ENCODE measurements at places on chromosomes 7 and 10.

DNA sequence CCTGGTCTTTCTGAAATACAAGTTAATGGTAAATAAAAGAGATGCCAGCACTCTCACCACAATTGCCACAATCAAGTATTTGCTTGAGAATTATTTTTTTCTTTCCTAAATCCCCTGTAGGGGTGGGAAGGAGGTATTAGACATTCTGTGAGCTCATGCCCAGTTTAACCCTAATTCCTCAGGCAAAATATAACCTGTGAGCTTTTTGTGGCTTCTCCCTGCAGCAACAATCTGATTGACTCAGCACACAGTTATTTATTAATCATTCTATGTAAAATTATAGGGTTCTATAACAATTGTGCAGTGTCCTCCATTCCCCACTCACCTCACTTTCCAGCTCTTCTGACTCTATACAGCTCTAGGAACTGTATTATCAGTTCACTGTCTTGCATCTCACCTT lies 66.3 kb downstream of the GLI3 start:
- DNase-seq: no peak

DNA sequence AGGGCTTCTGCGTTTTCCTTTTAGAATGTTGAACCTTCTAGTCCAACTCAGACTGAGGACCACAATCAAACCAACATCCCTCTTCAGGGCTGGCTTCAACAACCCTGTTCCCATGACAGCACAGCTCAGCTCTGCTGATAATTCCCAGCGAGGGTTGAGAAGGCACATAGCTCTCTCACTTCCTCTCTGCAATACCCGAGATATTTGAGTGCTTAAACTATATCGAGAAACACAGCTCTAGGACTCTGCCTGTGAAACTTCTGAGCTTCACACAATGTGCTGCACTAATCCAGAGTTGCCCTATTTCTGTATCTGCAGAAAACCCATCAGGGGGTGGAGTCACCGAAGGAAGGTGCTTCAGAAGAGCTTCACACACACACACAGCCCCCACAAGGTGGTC lies 1.6 kb upstream of the ADARB2 start:
- DNase-seq: no peak

DNA sequence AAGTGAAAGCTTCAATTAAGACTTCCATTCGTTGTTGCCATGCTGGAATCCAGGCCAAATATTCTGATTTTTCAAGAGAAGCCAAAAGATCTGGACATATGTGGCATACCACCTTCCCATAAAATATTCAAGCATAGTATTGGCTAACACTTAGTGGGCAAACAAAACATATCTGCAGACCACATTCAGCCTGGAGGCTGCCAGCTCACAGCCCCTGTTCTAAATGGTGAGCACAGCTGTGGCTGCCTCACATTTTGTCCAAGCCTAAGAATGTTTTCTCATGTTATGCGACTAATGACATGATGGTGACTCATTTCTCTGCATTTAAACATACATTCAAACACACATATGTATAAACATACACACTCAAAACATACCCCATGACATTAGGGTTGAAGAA lies 10.6 kb upstream of the CALU start:
- DNase-seq: no peak

DNA sequence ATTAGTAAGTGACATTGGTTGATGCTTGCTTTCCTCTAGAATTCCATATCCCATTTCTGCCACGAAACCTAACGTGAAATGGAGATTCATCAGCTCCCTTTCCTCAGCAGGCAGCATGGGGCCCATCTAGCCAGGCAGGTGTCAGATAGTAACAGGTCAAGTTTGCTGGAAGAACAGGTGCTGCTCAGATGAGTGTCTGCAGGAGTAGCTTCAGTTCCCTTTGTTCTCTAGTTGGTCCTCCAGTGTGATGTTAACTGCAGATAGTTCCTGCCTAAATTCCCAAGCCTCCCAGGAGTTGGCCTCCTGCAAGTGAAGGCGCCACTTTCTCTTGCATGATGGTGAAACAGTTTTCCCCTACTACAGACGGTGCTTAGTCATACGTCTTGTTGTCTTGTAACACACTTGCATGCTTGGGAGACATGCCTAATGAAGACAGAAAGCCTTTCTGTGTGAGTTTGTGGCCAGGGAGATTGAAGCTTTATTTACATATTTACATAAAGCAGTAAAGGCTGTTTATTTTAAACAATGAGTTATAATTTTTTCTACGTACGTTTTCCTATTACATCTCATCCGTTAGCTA lies 175.4 kb downstream of the CHN2 start:
- no peak for DNase-seq

DNA sequence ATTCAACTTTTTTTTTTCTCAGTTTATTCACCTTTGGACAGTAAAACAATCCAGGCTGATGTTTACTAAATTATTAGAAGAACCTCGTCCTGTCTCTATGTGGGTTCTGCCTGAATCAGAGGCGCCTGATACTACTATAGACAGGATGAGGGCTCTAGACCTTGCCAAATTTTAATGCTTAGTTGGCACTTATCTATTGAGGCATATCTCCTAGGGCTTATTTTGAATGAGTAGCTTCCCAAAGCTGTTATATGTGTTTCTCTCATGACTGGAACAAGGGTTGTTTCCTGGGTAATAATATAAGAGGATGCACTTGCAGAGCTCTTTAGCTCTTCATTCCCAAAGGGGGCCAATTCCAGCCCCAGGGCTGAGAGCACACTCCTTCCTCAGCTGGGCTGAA lies 23.6 kb downstream of the HECW1 start:
- DNase-seq: no peak

DNA sequence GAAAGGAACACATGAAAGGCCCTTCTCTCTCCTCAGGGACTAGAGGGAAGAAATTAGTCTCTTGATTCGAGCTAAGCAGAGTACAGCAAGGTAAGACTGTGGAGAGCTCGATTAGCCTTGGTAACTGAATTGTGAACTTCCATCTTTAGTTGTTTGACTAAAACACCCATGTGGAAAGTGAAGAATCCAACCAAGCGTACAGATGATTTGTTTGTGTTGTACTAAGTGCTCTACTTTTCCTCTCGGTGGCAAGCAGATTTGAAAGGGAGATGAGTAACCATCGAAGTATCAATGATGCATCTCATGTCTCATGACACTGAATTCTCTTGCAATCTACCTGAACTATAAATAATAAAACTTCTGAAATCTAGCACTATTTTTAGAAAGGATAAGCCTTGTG lies 80.7 kb downstream of the FZD1 start:
- DNase-seq: no peak

DNA sequence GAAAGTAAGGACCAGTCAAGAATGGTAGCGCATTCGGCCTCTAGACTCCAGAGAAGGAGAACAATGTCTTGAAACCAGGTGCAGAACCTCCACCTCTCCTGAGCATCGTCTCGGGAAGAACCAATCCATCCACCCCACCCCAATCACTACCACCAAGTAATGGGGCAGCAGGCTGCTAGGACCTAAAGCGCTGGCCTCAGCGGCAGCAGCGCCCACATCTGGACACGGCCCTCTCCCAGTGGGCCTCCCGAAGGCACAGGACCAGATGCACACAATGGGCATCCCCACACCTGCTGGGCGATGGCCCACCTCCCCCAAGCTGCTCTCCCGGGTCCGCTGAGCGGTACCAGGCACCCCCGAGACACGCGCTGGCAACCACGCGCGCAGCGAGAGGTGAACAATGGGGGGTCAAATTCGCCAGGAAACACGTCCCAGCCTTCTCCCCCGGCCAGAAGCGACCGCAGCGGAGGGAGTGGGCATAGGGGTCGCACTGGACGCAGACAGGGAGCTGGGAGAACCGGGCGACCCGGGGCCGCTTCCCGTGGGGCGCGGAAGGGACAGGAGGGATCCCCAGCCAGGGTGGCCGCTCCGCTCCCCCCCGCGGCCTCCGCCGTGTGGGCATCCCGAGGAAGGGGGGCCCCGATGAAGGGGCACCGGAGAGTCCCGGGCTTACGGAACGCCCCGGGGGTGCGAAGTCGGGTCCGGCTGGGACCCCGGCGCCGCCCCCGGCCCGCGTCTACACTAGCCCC lies 506 bp downstream of the CTTNBP2 start:
- DNase-seq: no peak

- no peak for DNase-seq
Measured at GRCh38 chr7:155602750-155603149, 41.7 kb upstream of the RBM33 start.

GRCh38 chr10:101769541-101770180 lies 6.3 kb downstream of the FGF8 start:
- no peak for DNase-seq

DNA sequence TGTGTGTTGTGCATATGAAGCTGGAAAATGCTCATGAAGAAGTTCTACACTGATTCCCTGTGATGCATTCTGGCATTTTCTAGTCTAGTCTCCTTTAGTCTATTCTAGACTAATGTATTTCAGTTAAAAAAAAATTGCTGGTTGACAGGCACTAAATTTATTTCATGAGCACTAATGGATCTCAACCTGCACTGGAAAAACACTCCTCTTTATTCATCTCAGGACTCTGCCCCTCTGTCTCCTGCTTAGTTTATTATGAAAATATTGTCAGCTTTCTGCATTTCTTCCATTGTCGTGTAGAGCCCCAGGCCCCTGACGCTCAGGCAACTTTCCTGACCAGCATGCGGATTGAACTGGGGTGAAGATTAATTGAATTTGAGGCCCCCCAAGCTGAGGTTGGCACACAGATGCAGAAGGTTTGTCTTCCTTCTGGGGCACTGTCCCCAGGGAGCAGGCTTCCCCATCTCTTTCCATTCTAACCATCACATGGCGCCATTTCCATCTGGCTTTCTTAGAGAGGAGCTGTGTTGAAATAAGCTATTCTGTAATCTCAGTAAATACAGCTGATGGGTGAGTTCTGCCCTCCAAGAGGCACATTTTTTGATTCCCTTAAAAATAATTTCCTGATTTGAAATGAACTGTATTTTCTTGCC lies 128.7 kb downstream of the INSYN2A start:
- DNase-seq: no peak

- DNase-seq: no peak
Measured at GRCh38 chr7:158603773-158604755, 16.4 kb upstream of the PTPRN2 start.

DNA sequence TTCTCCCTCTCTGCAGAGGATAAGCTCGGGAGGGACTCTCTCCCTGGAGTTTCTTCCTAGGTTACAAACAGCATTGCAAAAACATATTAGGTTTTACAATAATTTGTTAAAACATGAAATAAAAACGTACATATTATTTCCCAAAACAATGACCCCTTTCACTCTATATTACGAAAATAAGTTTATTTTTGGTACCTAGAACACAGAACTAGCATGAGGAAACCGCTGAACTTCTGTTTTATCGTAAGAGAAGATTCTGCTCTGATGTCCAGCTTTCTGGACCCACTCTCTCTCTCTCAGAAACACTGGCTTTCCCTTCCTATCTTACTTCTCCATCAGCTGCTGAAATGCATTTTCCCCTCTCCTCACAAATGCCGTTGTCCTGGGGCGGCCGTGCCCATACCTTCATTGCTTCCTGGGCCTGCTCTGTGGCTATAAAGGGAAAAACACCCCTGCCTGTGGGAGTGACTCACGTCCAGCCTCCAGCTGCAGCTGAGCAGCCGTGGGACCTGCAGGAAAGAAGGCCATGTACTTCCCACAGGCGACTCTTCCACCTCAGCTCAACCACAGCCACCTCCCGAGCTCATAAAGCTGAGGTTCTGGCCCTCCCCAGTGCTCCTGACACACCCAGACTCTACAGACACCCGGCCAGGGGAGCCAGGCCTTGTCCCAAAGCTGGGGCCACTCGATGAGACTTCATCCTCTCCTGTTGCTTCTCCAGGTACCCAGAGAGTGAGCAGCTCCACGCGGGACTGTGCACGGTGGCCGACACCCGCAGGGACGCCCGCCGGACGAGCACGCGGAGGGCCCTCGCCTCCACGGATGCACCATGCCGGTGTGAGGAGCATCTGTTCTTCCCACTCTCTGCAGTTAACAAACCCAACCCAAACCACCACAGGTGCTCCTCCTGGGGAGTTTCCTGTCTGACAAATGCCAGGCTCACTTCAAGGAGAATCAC lies 3.1 kb downstream of the GPER1 start:
- no peak for DNase-seq

- no peak for DNase-seq
Measured at GRCh38 chr7:131122394-131122793, 205.3 kb upstream of the MKLN1 start.

GRCh38 chr10:110409488-110409887 lies 88.2 kb upstream of the DUSP5 start:
- DNase-seq: no peak

GRCh38 chr10:102451105-102451969 lies at the start of gene C10orf95:
C10orf95 (minus strand) TSS chr10:102451543; CDS start chr10:102451093, 450 bp downstream.
- DNase-seq: no peak

- DNase-seq: no peak
Measured at GRCh38 chr7:68684246-68684839, 913.9 kb upstream of the AUTS2 start.

- DNase-seq: no peak
Measured at GRCh38 chr10:94344522-94345122, 18.1 kb downstream of the NOC3L start.

- DNase-seq: no peak
Measured at GRCh38 chr10:63431962-63432797, 33.6 kb downstream of the JMJD1C start.

DNA sequence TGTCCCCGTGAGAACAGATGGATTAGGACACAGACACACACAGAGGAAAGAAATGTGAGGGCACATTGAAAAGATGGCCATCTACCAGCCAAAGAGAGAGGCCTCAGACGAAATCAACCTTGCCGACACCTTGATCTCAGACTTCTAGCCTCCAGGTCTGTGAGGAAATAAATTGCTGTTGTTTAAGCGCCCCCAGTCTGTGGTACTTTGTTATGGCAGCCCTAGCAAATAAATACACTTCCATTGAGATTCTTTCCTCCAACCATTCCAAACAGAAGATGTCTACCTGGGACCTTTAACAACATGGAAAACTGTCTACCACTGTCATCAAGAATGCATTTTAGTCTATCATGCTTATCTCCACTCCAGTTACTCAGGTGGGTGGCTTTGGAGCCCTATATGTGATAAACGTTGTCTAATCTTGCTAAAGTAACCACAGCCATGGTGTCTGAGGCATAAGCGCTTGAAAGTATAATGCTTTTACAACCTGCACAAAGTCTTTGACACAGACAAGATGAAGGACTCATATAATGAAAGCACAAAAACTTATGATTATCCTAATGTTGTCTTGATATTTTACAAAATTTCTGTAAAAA lies 244.3 kb downstream of the MTERF1 start:
- DNase-seq: no peak

All from stimulated activated CD8-positive, alpha-beta memory T cell treated with anti-CD3 and anti-CD28 coated beads, Interleukin-4, amount 100 ng/mL, for 1 hour (primary cell).